DMS53 (cell line): ENCODE measurements at places on chromosomes 12 and 14.

GRCh38 chr12:59874781-59875180 lies 279.0 kb downstream of the SLC16A7 start:
- peak; percentile 13 for DNase-seq

GRCh38 chr14:95614349-95614748 lies 71.9 kb upstream of the TCL1B start:
- peak; percentile 52 for DNase-seq

- DNase-seq, result no peak
Observed at GRCh38 chr12:127235761-127236160, 1031.2 kb upstream of the TMEM132C start.

DNA sequence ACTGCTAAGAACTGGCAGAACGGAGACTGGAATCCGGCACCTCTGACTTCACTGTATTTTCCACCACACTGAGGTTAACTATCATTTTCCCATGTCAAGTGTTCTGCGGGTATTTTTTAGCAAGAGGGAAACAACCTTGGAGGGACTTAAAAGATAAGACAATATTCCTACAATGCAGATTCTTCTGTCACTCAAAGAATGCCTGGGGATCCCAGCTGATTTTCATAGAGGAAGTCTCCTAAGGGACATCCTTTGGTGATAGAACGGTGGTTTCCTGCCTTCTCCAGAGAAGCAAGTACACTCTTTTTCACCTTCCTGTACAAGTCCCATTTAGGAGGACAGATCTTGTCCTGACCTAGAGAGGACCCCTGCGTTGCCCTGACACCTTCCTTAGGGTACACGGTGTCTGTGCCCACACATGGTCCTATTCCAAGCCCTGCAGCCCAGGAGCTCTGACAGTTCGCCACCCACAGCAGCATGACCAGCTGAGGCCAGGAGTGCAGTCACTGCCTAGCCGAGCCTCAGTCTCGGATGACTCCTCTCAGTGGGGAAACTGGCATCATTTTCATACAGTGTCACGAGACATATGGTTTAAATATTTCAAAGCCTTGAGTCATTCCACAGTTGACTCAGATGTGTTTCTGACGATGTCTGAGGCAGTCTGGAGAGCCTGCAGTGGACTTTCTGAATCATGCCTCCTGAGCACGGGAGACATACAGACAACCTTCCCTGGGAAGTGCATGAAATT lies 181.3 kb upstream of the FKBP4 start:
- no peak for DNase-seq

DNA sequence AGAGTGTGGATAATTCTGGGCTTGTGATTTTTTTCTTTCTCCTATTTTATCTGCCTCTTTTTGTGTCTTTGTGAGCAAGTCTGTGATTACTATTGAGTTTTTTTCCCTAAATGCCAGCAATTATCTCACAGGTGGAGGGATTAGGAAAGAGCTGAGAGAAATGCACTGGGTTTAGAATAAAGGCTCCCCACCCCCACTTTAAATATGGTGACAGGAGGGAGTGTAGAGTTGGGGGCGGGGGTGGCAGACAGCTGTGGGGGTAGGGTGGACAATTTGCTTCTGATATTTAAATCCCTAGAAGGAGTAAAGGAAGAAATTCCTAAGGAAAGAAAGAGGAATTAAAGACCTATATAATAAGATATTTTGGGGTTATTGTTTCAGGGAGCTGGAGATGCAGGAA lies 145.9 kb downstream of the NRXN3 start:
- no peak for DNase-seq
